ENCODE measurements at places on chromosomes 4 and X.

- no peak for DNase-seq
Observed at GRCh38 chr4:180106122-180106521, 2137.1 kb upstream of the TENM3 start.

- DNase-seq, result no peak
Observed at GRCh38 chr4:140626661-140627376, 58.1 kb upstream of the UCP1 start.

DNA sequence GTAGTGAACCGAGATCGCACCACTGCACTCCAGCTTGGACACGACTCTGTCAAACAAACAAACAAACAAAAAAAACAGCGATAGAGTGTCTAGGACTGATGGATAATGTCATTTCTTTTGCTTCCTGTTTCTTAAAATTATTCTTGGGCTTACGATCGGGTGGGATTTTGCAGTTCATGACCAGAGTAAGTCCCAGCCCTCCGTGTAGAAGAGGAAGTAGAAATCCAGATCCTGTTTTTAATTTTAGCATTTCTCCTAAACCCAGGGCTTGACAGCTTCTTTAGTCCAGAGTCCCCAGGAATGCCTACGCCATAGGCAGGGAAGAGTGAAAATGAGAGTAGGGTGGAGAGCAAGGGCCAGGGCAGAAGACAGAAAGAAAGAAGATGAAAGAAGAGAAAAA lies 94.3 kb downstream of the HPRT1 start:
- DNase-seq, result no peak

DNA sequence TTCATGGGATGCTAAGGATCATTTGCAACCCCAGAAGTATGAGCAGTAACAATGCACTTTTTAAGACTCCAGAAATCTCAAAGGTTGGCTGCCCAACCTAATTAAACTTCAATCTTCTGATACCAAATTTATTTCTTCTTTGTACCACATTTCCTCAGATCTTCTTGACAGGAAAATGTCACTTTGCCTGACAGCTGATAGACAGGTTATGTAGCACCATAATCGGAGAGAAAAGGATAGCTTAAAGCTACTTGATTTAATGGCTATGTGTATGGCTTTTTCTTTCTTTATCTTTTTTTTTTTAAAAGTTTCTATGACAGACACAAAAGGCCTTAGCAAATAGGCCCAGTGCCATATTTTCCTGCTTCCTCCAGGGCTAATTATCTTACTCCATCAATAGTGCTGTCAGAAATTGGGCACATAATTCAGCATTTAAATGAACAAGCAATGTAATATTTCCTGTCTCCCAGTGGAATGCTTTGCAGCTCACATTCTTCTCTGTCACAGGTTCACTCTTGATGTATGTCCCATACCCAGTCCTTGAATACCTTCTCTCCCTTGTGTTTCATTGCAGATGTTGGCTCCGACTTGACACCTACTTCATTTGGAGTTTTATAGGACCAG lies 795.7 kb downstream of the ADGRL3 start:
- no peak for DNase-seq

DNA sequence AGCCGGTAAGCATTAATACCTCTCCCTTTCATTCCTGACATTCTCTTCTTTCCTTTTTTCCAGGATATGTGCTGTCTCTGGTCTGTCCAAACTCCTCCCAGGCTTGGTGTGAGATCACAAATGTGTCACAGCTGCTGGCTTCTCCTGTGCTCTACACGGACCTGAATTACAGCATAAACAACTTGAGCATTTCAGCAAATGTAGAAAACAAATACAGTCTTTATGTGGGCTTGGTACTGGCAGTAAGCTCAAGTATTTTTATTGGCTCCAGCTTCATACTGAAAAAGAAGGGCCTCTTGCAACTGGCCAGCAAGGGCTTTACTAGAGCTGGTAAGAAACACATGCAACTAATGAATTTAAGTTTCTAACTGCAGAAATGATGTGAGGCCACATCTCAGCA lies 8.4 kb downstream of the NIPAL1 start:
- DNase-seq, result no peak

GRCh38 chrX:12363216-12363615 lies 224.9 kb downstream of the FRMPD4 start:
- DNase-seq, result no peak

- DNase-seq, result no peak
Observed at GRCh38 chrX:80354966-80355465, 65.2 kb upstream of the TENT5D start.

DNA sequence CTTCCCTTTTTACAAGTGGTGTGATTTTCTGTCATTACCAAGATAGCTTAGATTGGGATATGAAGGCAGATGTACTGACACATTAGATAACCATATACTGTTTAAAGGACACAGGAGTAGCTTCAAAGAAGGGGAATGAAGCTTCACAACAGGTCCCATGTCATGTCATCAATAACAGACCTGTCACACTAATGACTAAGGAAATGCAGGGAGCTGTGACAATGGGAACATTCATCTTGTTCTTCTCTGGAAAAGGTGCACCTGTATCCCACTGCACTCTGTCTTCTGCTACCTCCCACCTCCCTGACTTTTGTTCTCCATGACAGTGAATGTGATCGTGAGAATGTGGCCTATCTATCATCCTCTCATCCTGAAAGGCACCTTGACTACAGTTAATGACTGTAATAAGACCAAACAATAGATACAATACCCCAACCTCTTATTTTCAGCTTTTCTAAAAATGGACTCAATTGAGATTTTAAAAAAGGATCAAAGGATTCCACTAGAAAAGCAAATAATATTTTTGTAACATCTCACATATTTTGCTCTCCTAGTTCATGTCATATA lies 472.5 kb downstream of the STPG2 start:
- no peak for DNase-seq

GRCh38 chrX:12673487-12673886 lies 117.7 kb upstream of the PRPS2 start:
- DNase-seq, result no peak

DNA sequence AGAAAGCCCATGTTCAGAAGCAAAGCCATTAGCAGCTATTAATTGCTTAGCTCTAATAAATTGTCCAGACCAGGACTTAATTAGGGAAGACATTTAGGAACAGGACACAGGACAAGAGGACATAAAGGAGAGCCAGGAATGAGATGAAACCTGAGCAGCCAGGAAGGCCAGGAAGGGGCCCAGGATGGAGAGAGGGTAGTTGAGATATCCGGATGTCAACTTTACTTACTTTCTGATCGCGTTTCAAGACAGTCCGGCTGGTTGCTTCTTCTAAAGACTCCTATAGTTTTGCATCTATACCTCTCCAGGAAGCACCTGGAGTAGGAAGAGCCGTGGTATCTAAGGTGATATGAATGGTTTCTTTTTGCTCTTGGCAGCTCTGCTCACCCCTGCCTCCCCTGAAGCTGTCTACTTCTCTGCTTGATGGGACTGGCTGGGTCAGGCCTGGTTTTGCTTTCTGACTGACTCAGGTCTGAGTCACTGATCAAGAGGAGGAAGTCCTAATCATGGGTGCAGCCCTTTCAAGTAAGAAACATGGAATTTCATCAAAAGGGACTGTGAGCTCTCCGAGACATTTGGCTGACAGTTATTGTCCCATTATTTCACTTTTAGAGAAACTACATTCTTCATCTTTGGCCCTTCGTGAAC lies 733.3 kb downstream of the RPA4 start:
- peak; percentile 34 for DNase-seq

GRCh38 chr4:68349279-68349648 lies 626 bp downstream of the YTHDC1 start:
- DNase-seq, result no peak
